ENCODE measurements at places on chromosomes 6 and 20. TPM values are rescaled to one million over a fixed set of nuclear protein-coding genes. Genes with fewer than 3 reads are reported as not detected.

The MYLK2 gene
- 0.49 TPM for total RNA-seq

The RGS17 gene
- not detected for total RNA-seq

The TRIM31 gene
- total RNA-seq: 0.12 TPM

The OR2H2 gene
- not detected for total RNA-seq

The KIF6 gene
- 0.46 TPM for total RNA-seq
